Endothelial cell (in vitro differentiated cells): ENCODE measurements at places on chromosomes 11 and 22.

DNA sequence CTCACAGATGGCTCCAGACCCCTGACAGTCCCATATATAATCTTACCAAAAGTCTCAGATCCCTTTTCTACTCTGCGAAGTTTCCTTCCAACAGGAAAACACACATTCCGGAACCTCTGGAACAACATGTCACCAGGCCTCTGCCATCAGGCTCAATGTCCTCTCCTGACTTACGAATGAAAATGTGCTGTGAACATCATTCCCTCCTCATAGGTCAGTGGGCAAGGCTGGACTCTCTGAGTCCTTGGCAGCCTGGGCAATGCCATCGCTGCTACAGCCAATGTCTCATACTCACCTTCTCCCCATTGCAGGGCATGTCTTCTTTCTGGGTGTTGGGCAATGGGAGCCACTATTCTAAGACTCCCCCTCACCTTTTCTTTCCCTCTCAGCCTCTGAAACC, 1.7 kb upstream of the HPX start:
- no peak for DNase-seq

- no peak for DNase-seq
Measured at GRCh38 chr11:17405232-17406005, 17.0 kb upstream of the KCNJ11 start.

GRCh38 chr22:37431366-37431765, 4.1 kb upstream of the ELFN2 start:
- DNase-seq = no peak

DNA sequence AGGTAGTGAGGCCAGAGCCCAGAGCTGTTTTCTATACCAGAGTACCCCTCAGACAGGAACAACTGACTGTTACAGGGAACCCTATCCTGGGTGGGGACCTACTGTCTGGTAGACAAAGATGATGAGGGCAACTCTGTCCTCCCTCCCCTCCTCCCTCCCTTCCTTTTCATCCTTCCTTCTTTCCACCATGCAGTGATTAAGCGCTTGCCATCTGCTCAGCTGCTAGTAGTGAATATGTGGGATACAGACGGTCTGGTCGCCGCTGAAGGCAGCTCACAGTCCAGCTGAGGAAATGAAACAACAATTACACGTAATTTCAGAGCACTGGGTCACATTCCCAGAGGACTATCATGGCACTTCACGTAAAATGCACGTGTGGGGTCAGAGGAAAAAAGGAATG, 597.1 kb downstream of the BUD13 start:
- DNase-seq = no peak

GRCh38 chr11:19218786-19219460, 17.1 kb upstream of the CSRP3 start:
- DNase-seq = no peak

DNA sequence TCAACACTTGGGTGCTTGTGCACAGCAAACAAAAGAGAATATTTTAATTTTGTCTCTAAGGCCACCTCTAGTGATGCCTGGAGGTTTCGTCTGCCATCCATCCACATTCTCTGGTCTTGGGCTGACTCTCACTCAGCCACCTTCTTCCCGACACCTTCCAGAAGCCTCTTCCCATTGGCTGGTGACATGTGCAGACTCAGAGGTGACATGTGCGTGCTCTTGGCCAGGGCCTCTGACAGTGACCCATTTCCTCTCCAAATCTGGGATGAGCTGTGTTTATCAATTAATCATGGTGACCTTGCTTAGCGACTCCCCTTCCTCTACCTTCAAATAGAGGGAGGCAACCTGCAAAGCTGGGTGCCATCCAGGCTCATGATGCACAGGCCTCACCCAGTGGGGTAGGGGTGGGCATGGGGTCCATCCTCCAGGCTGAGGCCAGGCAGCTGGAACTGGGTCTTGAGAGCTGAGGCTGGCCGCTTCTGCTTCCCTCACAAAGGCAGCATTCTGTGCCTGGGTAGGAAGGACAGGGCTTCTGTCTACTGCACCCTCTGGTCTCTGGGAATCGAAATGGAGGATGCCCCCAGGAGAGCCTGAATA, 91.8 kb downstream of the DHCR7 start:
- DNase-seq = no peak

- DNase-seq = no peak
Measured at GRCh38 chr22:33270596-33270995, 212.4 kb upstream of the SYN3 start.

- peak; percentile 86 for DNase-seq
Measured at GRCh38 chr11:21511835-21512440, 680.9 kb upstream of the ANO5 start.

- peak; percentile 69 for DNase-seq
Measured at GRCh38 chr22:50271519-50271970, 1.4 kb upstream of the MAPK11 start.
